ENCODE measurements at places on chromosomes 2 and 18.

DNA sequence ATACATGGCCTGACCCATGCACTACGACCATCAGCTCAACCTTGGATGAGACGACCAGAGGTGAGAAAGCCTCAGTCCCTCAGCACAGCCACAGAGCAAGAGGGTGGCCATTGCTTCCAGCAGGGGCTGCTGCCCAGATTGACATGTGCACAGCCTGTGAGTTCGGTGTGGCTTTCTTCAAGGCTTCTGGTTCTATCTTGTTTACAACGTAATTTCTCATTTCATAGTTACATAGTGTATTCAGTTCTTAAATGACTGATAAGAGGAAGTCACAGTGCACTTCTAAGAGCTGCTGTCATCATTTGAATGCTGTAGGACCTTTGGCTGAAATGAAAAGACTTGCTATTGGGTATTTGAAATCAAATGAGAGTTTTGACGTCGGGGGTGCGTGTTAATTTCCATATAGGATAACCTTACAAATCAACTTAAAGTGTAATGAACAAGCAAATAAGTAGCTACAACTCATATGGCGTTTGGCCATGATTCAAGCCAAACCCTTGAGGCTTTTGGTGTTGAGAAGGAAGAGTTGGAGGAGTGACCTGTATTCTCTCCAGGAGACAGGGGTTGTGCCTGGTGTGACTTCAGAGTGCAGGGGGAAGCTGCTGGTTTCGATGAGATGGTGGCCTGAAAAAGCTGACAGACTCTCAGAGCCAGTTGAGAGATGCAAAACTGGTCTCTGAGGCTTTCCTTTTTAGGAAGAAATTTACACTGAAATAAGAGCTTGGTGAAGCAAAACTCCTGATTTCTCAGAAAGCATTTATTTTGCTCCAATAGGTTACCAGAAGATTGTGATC lies 51.0 kb downstream of the TSHZ1 start:
- DNase-seq, result no peak

DNA sequence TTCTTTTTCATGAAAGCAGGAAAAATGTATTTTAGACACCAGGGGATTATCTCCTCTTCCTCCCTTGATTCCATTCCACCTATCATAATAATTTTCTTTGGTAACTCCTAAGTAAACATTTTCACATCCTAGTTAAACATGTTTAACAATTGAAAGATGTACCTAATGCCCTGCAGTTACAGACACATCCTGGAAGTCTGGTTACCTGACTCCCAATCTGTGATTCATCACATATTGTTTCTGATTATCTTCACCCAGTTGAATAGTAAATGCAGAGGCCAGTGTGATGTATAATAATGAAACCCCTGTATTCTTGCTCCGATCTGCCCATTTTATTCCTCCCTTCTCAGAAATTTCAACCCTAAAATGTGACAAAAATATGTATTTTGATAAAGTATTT lies 1237.6 kb upstream of the LRRTM1 start:
- DNase-seq, result no peak

DNA sequence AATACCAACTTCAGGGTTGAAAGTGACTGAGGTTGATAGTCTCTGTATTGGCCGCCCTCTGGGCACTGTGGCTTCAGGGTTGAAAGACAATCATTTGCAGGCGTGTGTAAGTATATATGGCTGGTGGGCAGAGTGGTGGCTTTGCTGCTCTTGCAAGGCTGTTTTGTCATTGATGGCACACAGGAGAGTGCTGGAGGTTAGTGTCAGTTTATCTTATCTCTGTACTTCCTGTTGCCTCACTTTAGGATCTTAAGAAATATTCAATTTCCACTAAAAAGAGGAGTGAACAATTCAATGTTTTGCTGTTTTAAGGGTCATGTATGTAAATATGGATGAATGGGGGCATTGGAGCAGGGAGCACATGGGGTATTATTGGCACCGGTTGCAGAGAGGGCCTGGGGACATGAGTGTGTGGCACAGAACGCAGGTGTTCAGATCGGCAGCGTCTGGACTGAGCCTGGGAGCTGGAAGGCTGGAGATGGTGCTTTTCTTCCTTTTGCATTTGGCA lies 51.5 kb downstream of the NCK2 start:
- DNase-seq, result no peak

DNA sequence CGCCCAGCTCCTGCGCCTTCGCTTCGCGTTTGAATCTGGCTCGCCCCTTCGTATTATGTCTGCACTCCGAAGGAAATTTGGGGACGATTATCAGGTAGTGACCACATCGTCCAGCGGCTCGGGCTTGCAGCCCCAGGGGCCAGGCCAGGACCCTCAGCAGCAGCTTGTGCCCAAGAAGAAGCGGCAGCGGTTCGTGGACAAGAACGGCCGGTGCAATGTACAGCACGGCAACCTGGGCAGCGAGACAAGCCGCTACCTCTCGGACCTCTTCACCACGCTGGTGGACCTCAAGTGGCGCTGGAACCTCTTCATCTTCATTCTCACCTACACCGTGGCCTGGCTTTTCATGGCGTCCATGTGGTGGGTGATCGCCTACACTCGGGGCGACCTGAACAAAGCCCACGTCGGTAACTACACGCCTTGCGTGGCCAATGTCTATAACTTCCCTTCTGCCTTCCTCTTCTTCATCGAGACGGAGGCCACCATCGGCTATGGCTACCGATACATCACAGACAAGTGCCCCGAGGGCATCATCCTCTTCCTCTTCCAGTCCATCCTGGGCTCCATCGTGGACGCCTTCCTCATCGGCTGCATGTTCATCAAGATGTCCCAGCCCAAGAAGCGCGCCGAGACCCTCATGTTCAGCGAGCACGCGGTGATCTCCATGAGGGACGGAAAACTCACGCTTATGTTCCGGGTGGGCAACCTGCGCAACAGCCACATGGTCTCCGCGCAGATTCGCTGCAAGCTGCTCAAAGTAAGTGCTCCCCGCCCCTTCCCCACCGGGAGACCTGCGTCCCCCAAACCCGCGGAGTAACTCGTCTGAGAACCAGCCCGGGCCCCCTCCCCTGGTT lies 453 bp downstream of the KCNJ3 start:
- DNase-seq, result no peak

GRCh38 chr2:73243884-73244570 lies 9.9 kb downstream of the CCT7 start:
- DNase-seq, result no peak

GRCh38 chr2:164773635-164774034 lies 68.0 kb downstream of the COBLL1 start:
- no peak for DNase-seq

DNA sequence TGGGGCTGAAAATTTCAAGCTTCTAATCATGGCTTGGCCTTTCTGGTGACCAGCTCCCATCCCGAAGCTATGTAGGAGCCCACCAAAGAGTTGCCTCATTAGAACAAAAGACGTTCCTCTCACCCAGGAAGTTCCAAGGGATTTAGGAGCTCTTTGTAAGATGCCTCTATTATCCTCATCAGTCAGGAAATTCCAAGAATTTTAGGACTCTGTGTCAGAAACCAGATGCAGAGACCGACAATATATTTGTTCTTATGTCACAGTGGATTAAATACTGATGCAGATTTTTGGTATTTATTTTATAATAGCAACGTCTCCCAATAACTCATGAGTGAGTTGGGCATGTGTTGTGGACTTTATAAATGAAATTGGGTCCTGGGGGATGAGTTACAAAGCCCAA lies 91.8 kb upstream of the SKOR2 start:
- DNase-seq, result no peak

Data from stimulated activated CD8-positive, alpha-beta memory T cell treated with anti-CD3 and anti-CD28 coated beads, Interleukin-7, amount 100 ng/mL, for 48 hours (primary cell).